ENCODE measurements at places on chromosomes 11 and 22.

- DNase-seq, result no peak
Measured at GRCh38 chr11:64933935-64934681, 1.6 kb downstream of the GPHA2 start.

DNA sequence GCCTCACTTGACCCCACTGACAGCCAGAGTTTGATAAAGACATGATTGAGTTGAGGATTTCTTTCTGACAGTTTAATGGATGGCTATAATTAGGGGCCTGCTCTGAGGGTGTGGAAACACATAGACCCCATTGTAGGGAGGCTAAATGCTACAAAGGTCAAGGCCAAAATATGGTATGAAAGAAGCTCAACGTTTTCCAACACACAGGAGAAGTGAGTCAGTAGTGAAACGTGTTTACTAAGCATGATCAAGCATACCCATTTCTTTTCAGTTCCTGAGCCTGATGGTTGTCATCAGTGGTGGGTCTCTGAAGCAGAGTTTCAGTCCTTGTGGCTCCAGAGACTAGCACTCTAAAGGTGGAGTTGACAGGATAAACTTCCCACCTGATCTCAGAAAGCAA, 69.7 kb downstream of the SNX19 start:
- no peak for DNase-seq

GRCh38 chr22:24153353-24153752, 27.9 kb upstream of the SUSD2 start:
- DNase-seq, result no peak

DNA sequence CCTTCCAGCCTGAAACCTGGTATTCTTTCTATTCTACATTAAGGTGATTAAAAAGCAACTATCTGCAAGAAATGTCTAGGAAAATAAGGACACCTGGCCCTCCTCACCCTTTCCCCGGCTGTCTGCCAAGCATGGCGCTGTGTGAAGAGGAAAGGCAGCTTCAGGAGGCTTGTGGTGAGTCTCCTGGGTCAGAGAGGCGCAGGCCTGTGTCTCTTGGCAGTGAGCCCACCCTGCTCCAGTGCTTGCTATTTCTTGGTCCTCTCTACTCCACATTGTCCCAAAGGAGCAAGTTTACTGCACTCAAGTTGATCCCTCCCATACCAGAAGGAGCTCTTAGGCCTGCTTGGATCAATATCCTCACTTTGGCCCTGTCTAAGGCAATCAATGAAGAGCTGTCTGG, 520.7 kb upstream of the B3GAT1 start:
- DNase-seq, result no peak

DNA sequence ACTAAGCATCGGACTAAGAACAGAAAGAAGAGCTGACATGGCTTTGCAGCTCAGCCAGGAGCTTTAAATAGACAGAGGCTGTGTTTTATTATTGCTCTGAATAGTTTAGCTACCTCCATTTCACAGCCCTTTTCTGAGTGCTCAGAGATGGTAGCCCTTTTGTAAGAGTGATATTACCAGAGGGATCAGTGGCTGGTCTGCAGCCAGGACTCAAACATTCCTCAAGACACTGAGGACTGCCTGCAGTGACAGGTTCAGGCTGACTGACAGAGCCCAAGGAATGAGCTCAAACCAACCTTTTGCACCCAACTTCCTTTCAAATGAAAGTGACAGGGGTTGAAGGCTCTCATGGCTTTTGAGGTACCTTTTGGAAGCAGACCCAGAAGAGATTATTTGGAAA, 189.0 kb downstream of the DDX10 start:
- no peak for DNase-seq

DNA sequence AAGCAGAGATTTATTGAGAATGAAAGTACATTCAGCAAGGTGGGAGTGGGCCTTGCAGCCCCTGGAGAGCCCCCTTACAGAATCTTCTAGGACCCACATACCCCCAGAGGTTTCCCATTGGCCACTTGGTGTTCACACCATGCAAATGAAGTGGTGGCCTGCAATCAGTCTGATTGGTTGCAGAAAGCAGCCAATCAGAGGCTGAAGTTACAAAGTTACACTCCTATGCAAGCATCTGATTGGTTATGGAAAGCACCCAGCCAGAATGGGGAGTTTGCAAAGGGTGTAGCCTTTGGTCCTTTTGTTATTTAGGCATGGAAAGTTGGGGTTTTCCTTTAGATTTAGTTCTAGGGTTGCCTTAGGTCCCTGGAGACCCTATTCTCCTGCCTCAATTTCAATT, 34.9 kb downstream of the UVRAG start:
- DNase-seq, result no peak

DNA sequence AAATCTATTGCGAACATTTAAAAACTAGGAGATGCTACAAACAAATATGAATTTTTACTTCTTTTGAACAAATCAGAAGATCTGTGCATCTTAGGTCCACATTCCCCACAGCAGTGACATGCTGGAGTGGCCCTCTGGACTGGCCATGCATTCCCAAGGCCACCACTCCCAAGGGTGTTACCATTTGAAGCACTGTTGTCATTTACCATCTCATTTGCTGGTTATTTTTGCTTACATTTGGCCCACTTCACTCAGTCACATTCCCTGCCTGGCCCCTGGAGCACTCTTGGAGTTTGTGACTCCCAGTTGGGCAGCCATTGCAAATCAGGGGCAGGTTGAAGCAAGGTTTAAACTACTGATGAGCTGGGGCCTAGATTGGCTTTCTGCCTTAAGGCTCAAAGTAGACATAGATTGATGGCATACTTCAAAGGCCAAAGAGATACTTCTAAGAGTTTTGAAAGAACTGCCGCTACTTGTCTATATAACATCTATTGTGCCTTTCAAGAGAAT, 8.5 kb upstream of the ZNRF3 start:
- DNase-seq, result no peak

DNA sequence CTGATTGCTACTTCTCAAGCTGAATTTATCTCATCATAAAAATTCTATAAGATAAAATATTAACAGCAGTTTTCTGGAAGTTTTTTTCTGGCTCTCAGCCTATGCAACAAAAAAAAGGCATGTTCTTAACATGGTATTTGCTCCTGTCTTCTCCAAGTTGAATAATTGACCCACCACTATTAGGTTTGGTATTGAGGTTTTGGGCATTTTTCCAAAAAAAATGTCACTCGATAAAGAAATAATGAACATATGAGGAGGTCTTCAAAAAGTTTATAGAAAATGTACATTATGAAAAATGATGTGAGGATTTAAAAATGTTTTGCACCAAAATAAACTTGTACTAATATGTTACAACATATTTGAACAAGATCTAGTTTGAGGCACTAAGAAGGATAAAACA, 808.6 kb upstream of the RAG2 start:
- DNase-seq, result no peak

GRCh38 chr22:23453277-23453676, 126.8 kb downstream of the IGLL1 start:
- no peak for DNase-seq

DNA sequence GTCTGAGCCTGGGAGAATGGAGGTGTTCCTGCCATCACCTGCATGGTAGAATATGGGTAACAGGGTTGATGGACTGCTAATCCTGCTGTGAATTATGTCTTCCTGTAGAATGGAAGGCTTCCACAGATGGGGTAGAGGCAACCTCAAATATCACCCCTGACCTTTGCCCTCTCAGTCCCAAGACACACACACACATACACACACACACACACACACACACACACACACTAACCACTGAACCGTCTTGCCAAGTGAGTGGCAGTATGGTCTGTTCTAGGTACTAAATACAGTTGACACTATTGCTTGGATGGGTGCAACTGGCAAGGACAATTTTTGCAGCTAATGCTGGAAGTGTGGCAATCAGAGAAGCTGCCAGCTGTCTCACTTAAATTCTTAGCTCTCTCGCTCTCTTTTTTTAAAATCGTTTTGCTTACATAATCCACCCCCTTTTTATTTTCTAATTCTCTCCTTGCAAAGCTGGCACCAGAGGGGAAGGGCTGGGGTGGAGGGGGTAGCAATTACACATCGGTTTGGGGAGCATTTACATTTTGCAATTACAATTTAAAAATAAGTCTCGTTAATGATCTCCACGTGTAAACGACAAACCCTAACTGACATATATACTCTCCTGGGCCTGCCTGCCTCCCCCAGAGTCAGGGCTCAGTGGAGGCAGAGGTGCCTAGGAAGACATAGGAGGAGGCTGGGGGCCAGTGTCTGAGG, 162.6 kb downstream of the FEZ1 start:
- DNase-seq, result no peak

GRCh38 chr11:299951-300735, 817 bp upstream of the IFITM5 start:
- DNase-seq, result no peak

DNA sequence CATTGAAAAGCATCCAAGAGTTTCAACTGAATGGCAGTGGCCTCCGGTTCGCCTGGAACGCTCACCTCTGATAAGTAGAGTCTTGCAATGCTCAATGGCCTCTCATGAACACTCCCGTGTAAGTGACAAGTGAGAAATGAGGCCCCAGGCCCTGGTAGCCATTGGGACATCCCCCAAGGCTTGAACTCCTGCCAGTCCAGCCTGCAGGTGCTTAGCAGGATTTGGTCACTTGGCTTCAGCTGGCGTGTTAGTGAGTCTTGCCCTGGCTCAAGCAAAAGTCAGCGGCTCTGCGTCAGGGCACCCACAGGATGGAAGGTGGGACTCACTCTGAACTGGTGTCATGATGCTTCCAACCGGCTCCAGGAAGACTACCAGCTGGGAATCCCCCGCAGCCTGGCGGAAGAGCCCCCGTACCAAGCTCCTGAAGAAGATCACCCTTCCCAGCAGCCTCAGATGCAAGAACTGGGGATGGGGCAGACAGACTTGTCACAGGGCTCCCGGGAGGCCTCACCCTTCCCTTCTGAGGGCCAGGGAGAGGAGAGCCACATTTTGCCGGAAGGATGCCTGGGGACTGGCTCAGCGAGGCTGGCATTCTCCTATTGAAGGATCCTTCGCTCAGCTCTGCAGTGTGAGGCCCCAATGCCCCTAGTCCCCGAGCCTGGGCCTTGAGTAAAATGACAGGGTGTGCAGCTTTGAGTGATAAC, 19.3 kb downstream of the MB start:
- no peak for DNase-seq

DNA sequence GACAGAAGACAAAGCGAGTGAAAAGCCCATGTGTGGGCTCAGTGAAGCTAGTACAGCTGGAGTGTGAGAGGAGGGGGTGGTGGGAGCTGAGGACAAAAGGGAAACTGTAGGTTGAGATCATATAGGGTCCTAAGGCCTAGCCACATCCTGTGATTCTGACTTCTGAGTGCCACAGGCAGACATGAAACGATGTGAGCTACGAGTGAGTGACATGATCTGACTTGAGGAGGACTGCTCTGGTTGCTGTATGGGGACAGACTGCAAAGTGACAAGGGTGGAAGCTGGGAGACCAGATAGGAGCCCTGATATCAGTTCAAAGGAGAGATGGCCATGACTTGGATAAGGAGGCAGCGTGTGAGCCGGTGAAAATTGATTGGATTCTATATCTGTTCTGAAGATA, 85.4 kb downstream of the MICAL2 start:
- no peak for DNase-seq

DNA sequence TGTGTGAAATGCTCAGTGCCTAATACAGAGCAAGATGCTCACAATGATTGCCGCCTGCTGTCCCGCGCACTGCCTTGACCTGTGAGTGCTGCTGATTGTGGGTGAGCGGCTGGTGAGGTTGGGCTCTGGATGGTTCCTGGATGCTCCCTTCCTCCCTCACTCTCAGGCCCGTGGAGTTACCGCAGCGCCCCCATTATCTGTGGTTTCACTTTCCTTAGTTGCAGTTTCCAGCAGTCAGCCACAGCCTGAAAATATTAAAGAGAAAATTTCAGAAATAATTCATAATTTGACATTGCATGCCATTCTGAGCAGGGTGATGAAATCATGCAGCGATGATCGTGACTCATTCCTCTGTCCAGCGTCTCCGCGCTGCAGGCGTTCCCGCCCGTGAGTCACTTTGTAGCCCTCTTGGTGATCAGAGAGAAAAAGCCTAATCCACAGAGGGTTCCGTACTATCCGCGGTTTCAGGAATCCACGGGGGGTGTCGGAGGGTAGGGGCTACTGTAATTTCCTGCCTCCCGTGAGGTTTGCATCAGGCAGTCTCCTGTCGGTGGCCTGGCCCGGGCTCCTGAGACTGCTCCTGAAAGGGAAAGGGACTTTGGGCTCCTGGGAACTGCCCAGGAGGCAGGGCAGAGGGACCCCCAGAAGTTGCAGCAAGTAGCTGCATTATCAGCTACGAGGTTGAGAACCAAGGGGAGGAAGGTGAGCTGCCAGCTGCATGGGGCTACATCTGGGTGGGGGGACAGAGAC, 10.6 kb downstream of the RPL3 start:
- DNase-seq, result no peak

GRCh38 chr22:33204408-33204807, 146.2 kb upstream of the SYN3 start:
- DNase-seq, result no peak

GRCh38 chr11:97968071-97968470, 1052.7 kb upstream of the CNTN5 start:
- no peak for DNase-seq

GRCh38 chr22:34135749-34136148, 215.5 kb upstream of the LARGE1 start:
- no peak for DNase-seq

DNA sequence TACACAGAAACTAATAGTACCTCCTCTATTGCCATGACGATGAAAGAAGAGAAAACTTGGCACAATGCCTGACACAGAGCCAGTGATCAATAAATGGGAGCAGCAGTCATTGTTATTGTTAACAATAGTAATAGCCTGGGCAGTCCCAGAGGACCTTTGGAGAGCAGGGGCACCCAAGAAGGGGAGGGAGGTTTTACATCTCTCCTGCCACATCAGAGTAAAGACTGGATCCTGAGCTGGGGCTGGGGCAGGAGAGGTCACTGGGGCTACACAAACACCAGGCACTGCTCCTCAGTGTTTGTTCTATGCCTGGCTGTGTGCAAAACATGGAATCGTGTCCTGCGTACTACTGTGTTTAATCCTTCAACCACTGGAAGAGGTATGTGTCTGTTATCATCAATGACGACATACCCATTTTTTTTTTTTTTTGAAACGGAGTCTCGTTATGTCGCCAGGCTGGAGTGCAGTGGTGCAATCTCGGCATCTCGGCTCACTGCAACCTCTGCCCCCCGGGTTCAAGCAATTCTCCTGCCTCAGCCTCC, 25.0 kb upstream of the CREB3L1 start:
- no peak for DNase-seq

- no peak for DNase-seq
Measured at GRCh38 chr11:40921246-40921645, 538.2 kb downstream of the LRRC4C start.

Measured in progenitor cell of endocrine pancreas (in vitro differentiated cells).